ENCODE measurements at places on chromosomes 2 and 18.

DNA sequence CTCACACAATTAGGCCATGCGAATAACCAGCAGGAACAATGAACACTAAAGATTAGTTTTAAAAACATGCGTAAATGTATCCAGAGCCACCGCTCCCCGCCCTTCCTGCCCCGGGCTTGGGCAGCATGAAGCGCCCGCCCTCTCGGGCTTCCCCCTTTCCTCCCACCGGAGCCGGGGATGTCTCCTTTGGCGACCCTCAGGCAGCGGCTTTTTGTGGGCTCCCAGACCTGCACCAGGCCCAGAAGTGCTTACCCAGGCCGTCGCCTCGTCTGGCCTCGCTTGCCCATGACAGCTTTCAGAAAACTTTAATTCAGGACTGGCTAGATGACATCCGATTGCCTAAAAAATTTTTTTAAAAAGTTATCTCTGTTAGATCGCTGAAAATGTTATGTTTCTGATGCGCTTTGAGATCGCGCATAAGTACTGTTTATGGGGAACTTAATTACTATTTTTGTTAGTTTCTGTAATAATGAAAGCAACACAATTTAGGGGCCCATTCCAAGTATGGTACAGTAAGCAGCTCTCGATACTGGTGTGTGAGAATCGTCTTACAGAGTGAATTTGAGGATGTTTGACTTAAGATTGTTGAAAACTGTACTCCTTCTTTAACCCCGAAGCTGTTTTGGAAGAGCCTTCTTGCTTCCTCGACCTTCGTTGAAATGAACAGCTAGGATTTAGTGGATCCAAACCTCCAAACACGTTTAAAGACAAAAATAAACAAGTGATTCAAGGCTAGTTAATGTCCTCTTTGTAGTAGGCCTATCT is 1.1 kb downstream of the MAP3K20 start:
- peak; percentile 19 for DNase-seq

DNA sequence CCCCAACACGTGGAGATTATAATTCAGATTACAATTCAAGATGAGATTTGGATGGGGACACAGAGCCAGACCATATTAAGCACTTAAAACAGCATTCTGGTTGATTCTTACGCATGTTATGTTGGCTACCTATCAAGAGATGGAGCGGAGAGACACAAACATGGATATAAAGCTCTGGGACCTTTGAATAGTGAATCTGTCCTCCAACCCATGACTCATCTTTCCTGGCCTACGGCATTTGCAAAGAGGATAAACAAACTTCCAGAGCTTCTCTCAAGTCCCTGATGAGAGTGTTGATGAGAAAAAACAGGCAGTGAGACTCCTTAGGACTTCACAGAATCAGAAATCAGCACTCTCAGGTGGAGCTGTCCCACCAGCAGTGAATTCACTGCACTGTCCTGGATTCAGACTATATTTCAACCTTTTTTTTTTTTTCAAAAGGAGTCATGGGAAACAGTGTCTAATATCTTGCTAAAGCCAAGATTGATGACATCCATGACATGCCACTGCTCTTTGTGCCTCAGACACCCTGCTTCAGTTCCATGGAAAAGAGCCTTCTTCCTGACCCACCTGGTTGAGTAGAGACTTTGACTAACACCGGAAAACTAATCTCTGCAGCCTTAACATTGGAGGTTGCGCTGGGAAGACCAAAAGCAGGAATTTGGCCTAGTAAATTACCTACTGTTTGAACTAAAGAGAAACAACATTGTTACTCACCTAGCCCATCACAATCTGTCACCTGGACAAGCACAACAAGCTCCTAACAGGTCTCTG is 62.1 kb upstream of the NPAS2 start:
- DNase-seq, result no peak

- DNase-seq, result no peak
These were observed 143.7 kb upstream of the RPRM start for GRCh38 chr2:153622285-153622684.

DNA sequence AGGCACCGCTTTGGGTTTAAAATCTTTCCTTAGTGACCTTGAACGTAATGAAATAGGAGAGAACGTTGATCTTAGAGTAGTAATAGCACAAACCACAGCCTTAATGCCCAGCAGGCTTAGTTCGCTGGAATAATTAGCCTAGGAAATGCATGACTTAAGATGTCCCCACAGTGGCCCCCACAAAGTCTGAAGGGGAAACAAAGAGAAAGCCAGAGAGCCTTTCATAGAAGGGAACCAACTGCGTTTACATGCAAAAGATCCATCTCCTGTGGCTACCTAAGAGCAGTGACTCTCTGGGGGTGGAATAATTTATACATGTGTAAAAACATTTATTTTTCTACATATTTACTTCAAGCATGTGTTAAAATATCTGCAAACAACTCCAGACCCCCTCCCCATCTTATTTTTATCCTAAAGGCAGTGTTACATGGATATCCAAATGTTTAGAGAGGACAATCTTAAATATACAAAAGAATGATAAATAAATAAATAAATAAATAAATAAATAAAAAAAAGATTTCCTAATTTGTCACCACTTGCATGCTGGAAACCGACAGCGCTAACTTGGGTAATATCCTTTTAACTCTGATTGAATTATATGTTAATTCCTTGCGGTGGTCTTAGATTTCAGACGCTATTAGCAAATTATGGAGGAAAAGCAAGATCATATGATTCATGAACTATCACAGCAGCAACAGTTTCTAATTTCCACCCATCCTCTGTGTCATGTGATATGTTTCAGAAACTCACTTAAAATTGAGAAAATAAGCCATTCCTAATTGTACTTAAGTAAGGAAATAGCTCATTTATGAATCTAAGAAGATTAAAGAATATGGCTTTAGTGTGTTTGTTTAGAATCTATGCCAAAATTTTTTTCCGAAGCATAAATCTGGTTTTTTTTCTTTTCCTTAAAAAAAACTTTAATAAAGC is 23.4 kb upstream of the CYP1B1 start:
- no peak for DNase-seq

- no peak for DNase-seq
These were observed 51.6 kb upstream of the PLA2R1 start for GRCh38 chr2:160114020-160114419.

GRCh38 chr18:33014060-33014796 is 241.4 kb upstream of the KLHL14 start:
- no peak for DNase-seq

- DNase-seq, result no peak
These were observed 1467.4 kb upstream of the NXPH2 start for GRCh38 chr2:140247451-140248195.

GRCh38 chr2:187544371-187545080 is 9.7 kb downstream of the TFPI start:
- no peak for DNase-seq

DNA sequence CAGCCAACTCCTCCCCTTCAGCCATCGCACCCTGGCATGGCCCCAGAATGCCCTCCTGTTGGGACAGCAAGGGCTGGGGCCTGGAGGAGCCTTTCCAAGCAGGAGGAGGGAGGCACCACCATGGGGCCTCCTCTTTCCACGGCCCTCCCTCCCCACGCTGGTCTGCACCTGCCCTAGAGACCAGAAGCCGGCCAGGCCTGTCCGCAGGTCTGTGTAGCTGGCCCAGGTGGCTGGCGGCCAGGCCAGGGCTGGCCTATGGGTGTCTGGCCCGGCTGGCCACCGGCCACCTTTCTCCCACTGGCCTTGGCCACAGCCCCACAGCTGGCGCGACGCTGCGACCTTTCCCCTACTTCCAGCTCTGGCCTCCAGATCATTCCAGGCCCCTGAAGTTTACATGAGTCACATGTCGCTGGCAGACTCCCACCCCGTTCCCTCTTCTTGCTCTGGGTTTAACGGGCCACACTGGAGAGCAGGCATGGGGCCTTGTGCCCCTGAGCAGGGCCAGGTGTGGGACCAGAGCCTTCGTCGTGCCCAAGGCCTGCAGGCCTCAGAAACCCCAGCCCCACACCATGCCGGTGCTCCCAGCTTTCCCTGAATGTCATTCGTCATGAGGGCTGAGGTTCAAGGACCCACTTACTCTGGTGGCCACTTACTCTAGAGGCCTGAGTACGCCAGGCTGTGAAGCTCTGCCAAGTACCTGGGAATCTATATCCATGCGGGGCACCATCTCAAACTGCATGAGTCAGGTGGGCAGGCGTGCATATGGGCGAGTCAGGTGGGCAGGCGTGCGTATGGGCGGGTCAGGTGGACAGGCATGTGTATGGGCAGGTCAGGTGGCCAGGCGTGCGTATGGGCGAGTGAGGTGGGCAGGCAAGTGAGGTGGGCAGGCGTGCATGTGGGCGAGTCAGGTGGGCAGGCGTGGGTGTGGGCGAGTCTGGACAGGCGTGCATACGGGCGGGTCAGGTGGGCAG is 33.3 kb upstream of the KLF11 start:
- DNase-seq, result no peak

GRCh38 chr2:45009303-45009927 is at the start of gene SIX2:
Gene SIX2, minus strand, starts transcription at chr2:45009452. Its CDS starts 342 bp downstream, at chr2:45009110.
- DNase-seq, result peak; percentile 57

DNA sequence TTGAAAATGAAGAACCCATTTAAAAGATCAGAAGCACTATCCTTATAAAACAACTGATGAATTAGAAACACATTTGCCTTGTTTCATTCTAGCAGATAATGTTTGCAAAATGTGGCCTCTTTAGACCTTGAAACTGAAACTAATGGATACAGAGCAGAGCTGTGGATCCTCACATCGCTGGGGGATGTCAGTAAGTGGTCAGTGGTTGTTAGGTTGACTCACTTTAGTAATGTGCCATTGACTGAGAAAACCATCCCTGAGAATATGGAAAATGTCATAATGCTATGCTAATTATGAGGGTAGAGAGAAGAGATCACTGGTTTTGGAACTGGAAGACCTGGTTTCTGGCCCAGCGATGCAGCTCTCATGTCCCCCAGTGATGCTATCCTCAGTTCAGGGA is 176.7 kb downstream of the MYO1B start:
- DNase-seq, result no peak

- no peak for DNase-seq
These were observed 1.7 kb upstream of the CNDP1 start for GRCh38 chr18:74532511-74533025.

- DNase-seq, result no peak
These were observed 56.2 kb downstream of the CYP27C1 start for GRCh38 chr2:127163921-127164320.

DNA sequence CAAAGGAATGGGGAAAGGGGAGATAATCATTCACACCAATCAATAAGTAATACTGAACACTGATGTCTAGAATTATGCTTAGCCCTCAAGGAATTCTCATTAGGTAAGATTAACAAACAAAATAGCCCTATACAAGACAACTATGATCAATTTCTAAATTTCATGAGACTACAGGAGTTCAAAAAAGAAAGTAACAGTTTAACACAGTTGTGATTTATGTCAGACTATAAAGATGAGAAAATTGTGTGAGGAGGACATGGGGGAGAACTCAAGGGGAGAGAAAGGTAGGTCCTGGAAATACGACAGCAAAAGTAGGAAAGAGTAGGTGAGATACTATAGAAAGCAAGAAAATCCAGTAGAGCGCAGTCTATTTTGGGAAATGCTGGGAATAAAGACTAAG is 14.9 kb downstream of the ROCK1 start:
- no peak for DNase-seq

DNA sequence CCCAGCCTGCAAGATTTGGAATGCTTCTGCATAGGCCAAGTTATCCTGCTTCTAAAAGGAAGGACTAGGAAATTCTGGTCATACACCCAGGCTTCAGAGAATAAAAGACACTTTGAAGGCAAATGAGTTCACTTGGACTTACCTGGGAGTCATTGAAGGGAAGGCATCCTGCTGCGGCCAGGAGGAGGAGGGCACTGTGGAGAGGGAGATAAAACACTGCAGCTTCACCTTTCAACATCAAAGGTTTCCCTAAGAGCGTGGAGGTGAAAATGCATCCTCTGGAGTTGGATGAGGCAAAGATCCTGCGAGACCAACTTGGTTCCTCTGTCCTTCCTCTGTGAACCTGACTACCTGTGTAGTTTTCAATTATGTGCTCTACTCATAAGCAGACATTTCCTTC is 79.5 kb upstream of the RIOK3 start:
- DNase-seq, result no peak

- DNase-seq, result no peak
These were observed 420.3 kb upstream of the POU3F3 start for GRCh38 chr2:104433657-104434056.

DNA sequence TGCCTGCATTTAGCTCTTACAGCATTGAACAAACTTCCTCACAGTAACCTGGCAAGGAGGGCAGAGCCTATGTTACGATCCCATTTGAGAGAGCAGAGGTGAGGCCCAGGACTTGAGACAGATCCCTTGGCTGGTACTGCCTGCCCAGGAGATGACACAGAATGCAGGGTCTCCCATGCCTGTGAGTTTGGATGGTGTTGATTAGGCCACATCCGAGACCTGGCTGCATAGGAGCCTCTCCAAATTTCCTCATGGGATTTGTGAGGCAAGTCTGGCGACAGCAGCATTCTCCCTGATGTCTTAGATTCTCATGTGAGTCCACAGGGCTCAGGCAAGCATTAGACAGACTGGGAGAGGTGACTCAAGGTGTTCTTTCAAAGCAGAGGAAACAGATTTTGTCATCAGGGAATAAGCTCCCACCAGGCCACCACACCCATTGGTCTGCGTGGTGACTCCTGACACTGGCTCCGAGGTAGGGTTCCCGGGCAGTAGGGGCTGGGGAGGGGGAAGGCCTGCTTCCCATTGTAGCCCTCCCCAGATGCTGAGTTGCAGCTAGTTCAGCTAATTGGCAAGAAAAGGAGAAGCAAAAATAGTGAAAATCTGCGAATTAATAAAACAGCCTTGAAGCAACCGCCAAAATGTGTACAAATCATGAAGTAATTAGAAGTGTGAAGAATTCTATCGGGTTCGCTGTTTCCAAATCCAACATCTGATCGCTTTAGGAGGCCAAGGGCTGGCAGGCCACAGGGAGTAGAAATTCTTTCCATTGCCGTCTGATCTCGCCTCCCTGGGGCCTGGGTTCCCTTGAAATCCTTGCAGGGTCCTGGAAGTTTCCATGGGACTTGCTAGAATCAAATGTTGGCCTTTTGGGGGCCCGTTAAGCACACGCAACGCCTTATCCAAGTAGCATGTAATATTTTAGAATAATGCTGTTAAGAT is 68.0 kb downstream of the MAPK4 start:
- no peak for DNase-seq

DNA sequence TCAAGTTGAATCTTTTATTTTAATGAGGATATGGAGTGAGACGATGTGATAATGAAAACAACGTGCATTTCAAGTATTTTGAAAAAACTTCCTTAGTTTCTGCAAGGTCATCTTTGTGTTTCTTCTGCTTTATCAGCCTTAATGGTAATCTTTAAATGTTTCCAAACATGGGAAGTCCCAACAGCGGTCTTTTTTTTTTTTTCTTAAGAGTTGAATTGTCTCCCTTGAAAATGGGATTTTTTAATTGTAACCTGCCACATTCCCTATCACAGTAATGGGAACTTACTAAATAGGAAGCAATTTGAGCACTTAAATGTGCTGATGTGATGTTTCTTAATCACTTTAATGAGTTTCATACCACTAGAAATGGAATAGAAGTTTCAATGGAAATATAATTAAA is 45.8 kb downstream of the ATIC start:
- DNase-seq, result no peak

- DNase-seq, result no peak
These were observed 47.8 kb downstream of the SMAD2 start for GRCh38 chr18:47882641-47883040.

- DNase-seq, result no peak
These were observed 163.0 kb upstream of the NOSTRIN start for GRCh38 chr2:168639441-168639898.

Measured in GF-D8 (cell line).